ENCODE measurements at places on chromosomes 6 and 20.

GRCh38 chr6:169859401-169859977 is 108.1 kb downstream of the ERMARD start:
- H3K36me3 ChIP-seq: no peaks in the 10 kb centered on the region
- DNase-seq: no peak
- H3K27ac ChIP-seq: no peak overlapping the region
- peaks cover 7% of the 10 kb centered on the region for H3K27me3 ChIP-seq
- no peak overlapping the region for H3K4me3 ChIP-seq

DNA sequence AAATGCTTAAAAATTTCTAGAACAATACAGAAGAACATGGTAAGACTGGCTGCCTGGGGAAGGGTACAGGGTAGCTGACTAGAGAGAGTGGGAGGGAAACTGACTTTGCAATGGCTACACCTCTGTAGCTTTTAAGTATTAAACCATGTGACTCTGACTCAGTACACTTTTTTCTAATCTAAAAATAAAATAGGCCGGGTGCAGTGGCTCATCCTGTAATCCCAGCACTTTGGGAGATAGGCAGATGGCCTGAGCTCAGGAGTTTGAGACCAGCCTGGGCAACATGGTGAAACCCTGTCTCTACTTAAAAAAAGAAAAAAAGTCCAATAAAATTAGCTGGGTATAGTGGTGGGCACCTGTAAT is 18.5 kb downstream of the ATP9A start:
- H3K36me3 ChIP-seq: no peaks in the 10 kb centered on the region
- H3K4me1 ChIP-seq: no peaks in the 10 kb centered on the region
- no peak overlapping the region for H3K27ac ChIP-seq
- H3K4me3 ChIP-seq: no peak overlapping the region

DNA sequence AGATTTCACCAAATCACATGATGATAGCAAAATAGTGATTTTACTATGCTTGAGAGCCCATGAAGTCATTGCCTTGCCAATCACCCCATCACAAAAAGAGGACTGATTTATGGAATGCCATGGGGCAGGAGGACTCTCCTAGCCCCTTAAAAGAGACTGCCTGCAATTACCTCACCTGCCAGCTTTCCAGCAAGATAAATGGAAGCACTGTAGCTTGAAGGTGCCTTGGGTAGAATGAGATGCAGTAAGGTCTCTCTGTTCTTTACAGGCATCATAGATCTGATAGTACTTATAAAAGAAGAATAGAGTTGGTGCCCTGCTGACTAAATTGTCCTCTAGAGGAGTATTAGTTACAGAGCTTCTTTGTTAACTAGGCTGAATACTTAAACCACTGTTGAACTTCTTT is 242.3 kb downstream of the TMEM242 start:
- no peak overlapping the region for H3K27ac ChIP-seq
- DNase-seq: no peak
- H3K36me3 ChIP-seq: no peaks in the 10 kb centered on the region
- H3K4me3 ChIP-seq: no peak overlapping the region
- H3K4me1 ChIP-seq: peaks cover 18% of the 10 kb centered on the region
- H3K27me3 ChIP-seq: no peaks in the 10 kb centered on the region

DNA sequence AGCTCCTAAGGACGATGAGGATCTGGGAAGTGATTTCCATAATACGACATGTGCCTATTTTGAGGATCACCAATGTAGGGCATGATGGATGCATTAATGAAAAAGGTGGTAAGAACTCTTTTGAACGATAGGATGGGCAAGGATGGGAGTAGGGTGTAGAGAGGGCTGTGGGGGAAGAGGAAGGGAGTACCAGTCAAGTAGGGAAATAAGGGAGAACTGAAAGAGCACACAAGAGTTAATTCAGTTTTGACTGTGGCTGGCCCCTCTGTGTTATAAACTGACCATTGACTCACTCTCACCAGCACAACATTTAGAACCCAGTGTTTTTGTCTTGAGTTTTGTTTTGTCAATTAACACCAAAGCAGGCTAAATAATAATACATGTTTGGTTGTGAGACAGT is 33.0 kb downstream of the SLC35D3 start:
- no peak overlapping the region for H3K27ac ChIP-seq
- DNase-seq: no peak
- H3K27me3 ChIP-seq: peaks cover 28% of the 10 kb centered on the region
- H3K4me3 ChIP-seq: no peak overlapping the region
- no peaks in the 10 kb centered on the region for H3K36me3 ChIP-seq
- H3K4me1 ChIP-seq: peaks cover 7% of the 10 kb centered on the region

DNA sequence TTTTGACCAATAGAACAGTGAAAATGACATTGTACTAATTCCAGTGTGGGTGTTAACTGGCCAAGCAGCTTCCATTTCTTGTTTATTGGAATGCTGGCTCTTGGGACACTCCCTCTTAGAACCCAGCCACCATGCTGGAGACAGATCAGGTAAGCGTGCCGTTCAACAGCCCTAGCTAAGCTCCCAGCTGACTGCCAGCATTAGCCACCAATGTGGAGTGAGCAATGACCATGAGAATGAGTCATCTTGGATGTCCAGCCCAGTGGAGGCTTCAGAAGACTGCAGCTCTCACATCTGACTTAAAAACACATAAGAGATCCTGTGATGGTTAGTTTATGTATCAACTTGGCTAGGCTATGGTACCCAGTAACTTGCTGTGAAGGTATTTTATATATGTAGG is 3.0 kb upstream of the LINC00237 start:
- H3K27ac ChIP-seq: no peak overlapping the region
- peaks cover 41% of the 10 kb centered on the region for H3K27me3 ChIP-seq
- H3K36me3 ChIP-seq: no peaks in the 10 kb centered on the region
- DNase-seq: no peak

DNA sequence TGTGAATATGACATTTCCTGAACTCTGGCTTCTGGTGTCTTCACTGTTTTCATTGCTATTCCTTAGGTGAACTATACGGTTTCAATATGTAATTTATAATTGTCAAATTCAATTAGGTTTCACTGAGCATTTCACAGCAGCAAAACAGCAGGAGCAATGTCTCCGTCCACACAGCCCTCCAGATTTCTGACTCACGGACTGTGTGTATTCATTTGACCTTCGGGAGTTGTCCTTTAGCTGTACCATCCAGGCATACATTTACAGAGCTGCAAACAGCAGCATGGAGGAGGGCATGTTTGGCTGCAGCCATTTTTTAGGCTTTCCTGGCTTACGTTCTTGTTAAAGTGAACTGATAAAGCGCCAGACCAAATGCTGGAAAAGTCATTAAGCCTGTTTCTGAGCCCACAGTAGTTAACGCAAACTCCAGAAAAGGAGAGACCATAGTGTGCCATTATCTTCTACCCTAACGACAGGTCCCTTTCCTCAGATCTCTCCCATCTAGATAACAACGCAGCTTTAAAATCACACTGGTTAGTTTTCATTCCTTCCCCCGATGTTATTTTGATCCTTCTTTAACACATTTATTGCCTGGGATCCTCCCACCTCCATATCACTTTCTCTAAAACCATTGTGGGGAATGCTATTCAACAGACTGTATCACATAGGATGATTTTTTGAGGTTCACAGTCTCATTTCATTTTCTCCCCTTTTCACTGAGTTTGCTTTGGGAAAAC is 18.3 kb downstream of the FOXC1 start:
- H3K4me3 ChIP-seq: no peak overlapping the region
- H3K27ac ChIP-seq: no peak overlapping the region
- H3K36me3 ChIP-seq: no peaks in the 10 kb centered on the region
- DNase-seq: no peak
- H3K27me3 ChIP-seq: peaks cover 35% of the 10 kb centered on the region

GRCh38 chr6:13538084-13538483 is 36.3 kb upstream of the SIRT5 start:
- H3K27me3 ChIP-seq: no peaks in the 10 kb centered on the region
- no peak overlapping the region for H3K4me3 ChIP-seq
- DNase-seq: no peak

DNA sequence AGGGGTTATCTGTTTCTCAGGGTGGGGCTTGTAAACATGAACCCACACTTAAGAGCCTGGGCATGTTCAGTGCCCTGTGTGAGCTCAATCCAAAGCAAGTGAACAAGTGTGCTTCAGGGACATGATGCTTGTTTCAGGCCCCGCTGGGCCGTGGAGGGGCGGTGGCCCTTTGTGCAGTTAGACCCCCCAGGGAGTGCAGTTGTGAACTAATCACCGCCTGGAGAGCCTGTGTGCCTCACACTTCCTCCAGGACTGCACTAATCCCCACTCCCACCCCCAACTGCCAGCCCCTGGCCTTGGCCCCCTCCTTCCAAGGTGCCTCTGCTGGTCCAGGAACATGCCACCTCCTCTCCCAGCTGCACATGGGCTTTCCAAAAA is 58.1 kb downstream of the RREB1 start:
- no peak overlapping the region for H3K4me3 ChIP-seq
- DNase-seq: no peak
- no peaks in the 10 kb centered on the region for H3K27me3 ChIP-seq
- no peaks in the 10 kb centered on the region for H3K36me3 ChIP-seq
- H3K27ac ChIP-seq: no peak overlapping the region

- H3K4me3 ChIP-seq: peak overlapping the region; percentile 77
- peaks cover 11% of the 10 kb centered on the region for H3K36me3 ChIP-seq
- peak overlapping the region; percentile 82 for H3K27ac ChIP-seq
- H3K4me1 ChIP-seq: peaks cover 69% of the 10 kb centered on the region
These were observed 369.4 kb downstream of the UTRN start for GRCh38 chr6:144654506-144654905.

DNA sequence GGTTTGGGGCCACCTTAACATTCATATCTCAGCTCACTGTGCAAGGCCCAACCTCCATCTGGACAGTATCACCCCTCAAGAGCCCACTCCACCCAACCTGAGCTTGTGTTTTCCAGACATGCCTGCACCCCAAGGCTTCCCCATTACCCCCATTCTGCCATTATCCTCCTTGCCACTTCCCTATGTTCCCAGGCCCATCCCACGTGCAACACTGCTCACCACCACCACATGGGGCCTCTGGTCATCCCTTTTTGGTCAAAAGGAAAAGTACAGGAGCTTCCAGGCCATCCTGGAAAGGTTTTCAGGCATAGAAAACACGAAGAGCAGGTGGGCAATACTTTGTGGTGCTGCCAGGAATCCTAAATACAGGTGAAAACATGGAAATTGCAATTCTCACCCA is 140.3 kb downstream of the SYNDIG1 start:
- H3K36me3 ChIP-seq: no peaks in the 10 kb centered on the region
- no peaks in the 10 kb centered on the region for H3K27me3 ChIP-seq
- H3K4me3 ChIP-seq: no peak overlapping the region
- no peaks in the 10 kb centered on the region for H3K4me1 ChIP-seq
- no peak for DNase-seq

- no peaks in the 10 kb centered on the region for H3K27me3 ChIP-seq
- no peak for DNase-seq
- H3K27ac ChIP-seq: no peak overlapping the region
- no peaks in the 10 kb centered on the region for H3K4me1 ChIP-seq
These were observed 30.3 kb upstream of the CALHM6 start for GRCh38 chr6:116430860-116431259.

DNA sequence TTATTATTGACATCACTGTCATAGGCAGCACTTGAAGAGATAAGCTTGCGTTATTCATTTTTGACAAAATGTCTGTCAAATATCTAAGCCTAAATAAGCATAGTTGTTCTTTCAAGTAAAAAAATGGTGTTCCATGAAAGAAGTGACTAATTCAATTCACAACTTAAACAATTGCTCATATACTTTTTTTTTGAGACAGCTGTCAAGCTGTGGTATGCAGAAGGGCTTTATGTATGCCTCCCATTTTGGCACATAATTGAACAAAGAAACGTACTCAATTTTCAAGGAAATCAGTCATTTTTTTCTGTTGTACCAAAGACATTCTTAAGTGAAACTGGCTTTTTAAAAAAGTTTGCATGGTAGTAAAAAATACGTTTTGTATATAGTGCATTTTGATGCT is 8.5 kb downstream of the AFDN start:
- H3K4me1 ChIP-seq: peaks cover 12% of the 10 kb centered on the region
- peaks cover 21% of the 10 kb centered on the region for H3K27me3 ChIP-seq
- H3K36me3 ChIP-seq: peaks cover 5% of the 10 kb centered on the region

DNA sequence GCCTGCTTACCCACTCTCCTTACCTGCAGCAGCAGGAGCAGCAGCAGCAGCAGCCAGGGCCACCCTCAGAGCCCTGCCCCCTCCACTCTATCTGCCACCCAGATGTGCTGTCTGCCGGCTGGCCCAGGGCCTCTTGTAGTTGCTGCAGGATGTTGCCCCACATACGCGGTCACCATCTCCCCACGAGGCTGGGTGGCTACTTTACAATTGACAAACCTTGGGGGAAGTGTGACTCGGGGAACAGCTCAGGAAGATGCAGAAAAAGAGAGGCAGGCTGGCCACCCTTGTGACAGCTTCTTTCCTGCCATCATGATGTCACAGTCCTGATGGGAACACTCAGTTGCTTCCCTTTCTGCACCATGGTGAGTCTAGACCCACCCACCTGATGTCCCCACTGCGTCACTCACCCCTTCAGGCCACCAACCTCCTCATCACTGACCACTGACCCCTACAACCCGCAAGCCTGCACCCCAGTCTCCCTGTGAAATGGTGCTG is 14.5 kb downstream of the TREM1 start:
- no peaks in the 10 kb centered on the region for H3K27me3 ChIP-seq
- H3K27ac ChIP-seq: peak overlapping the region; percentile 91
- H3K4me3 ChIP-seq: peak overlapping the region; percentile 82
- H3K4me1 ChIP-seq: peaks cover 28% of the 10 kb centered on the region
- no peaks in the 10 kb centered on the region for H3K36me3 ChIP-seq

- H3K4me1 ChIP-seq: no peaks in the 10 kb centered on the region
- H3K36me3 ChIP-seq: no peaks in the 10 kb centered on the region
- DNase-seq: no peak
- peaks cover 7% of the 10 kb centered on the region for H3K27me3 ChIP-seq
- no peak overlapping the region for H3K4me3 ChIP-seq
These were observed 164.3 kb downstream of the VEGFA start for GRCh38 chr6:43934183-43934802.

- H3K36me3 ChIP-seq: peaks cover 5% of the 10 kb centered on the region
- no peak overlapping the region for H3K27ac ChIP-seq
- peak overlapping the region; percentile 71 for H3K4me3 ChIP-seq
These were observed 3.4 kb downstream of the SLC32A1 start for GRCh38 chr20:38727607-38728190.

DNA sequence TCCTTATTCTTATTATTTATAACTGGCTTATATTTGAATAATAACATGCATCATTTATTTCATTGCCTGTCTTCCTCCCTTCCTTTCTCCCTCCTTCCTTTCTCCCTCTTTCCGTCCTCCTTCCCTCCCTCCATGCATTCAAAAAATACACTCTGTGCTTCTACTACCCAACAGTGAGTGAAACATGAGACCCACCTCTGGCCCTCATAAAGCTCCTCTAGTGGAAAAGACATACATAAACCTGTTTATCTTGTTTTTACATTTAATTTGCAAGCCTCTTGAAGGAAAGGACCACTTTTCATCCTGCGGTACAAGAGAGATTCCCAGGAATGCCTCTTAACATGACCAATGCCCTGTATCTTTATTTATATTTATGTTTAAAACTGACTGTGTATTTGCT is 21.8 kb upstream of the ISM1 start:
- DNase-seq: no peak
- peaks cover 8% of the 10 kb centered on the region for H3K27me3 ChIP-seq
- H3K4me1 ChIP-seq: no peaks in the 10 kb centered on the region
- H3K36me3 ChIP-seq: no peaks in the 10 kb centered on the region

- H3K4me3 ChIP-seq: no peak overlapping the region
- H3K27me3 ChIP-seq: no peaks in the 10 kb centered on the region
- H3K27ac ChIP-seq: no peak overlapping the region
- H3K4me1 ChIP-seq: peaks cover 6% of the 10 kb centered on the region
- DNase-seq: no peak
These were observed 7.8 kb upstream of the BTN3A1 start for GRCh38 chr6:26394289-26394688.
